Kidney glomerular epithelial cell (primary cell): ENCODE measurements at places on chromosomes 5 and 9.

DNA sequence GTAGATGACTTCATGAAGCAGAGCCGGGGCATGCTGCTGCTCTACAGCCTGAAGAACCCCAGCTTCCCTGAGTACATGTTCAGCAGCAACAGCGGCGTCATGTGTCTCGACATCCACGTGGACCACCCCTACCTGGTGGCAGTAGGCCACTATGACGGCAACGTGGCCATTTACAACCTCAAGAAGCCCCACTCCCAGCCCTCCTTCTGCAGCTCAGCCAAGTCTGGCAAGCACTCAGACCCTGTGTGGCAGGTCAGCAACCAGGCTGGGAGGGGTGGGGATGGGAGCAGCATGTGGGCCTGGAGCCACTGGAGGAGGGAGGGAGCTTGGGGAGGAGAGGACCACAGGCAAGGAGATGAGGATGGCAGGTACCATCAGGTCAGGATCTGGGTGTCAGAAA is 16.2 kb downstream of the ENHO start:
- no peak for DNase-seq

DNA sequence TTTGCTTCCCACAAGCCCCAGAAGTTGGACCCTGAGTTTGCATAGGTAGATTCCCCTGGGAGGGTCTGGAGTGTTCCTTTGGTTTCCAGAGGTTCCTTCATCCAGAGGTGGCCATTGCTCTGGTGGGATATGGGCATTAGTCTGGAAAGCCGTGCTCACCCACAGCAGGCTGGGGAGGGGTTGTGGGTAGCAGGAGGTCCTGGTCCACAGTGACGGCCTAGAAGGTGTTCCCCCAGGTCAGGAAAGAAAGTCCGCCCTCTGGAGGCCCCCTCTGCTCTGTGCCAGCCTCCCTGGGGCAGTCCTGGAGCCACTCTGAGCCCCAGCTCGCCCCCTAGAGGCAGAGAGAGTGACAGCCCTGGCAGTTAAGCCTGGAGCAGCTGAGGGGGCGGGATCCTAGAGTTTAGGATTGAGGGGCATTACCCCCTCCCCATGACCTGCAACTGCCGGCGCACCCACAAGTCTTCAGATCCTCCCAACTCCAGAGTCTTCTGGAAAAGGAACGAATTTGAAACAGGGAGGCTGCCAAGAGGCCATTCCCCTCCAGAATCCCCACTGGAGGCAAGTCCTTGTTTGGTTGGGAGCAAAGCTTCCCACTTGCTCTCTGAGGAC is 36.8 kb downstream of the NDST1 start:
- peak; percentile 43 for DNase-seq

DNA sequence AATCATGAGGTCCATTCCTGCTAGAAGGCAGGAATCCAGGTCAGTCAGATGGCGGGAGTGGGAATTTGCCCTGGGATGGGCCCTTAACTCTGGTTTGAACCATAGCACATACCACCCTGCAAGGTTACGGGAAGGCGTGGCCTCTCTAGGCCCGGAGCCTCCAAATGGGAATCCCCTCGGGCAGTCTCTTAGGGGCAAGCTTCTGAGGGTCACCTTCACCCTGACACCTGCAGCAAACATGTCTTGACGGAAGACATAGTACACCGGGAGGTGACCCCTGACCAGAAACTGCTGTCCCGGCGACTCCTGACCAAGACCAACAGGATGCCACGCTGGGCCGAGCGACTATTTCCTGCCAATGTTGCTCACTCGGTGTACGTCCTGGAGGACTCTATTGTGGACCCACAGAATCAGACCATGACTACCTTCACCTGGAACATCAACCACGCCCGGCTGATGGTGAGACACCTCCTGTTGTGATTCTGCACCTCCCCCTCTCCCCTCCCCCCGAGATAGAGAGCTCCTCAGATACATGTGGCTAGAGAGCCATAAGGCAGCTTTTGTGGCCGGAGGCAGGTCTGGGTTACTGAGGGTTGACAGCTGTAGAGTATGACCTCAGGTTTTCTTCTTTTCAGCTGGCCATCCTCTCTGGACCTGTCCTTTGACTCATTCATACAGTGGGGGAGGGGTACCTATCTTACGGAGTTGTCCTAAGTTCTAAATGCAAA is 957 bp downstream of the PRELID1 start:
- DNase-seq, result no peak

DNA sequence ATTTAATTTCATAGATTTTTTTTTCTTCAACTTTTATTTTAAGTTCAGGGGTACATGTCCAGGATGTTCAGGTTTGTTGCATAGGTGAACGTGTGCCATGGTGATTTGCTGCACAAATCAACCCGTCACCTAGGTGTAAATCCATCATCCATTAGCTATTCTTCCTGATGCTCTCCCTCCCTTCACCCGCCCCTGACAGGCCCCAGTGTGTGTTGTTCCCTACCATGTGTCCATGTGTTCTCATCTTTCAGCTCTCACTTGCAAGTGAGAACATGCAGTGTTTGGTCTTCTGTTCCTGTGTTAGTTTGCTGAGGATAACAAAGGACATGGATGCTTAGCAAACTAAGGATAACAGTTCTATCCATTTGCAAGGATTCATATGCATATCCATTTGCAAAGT is 209.1 kb upstream of the ADCY2 start:
- no peak for DNase-seq

DNA sequence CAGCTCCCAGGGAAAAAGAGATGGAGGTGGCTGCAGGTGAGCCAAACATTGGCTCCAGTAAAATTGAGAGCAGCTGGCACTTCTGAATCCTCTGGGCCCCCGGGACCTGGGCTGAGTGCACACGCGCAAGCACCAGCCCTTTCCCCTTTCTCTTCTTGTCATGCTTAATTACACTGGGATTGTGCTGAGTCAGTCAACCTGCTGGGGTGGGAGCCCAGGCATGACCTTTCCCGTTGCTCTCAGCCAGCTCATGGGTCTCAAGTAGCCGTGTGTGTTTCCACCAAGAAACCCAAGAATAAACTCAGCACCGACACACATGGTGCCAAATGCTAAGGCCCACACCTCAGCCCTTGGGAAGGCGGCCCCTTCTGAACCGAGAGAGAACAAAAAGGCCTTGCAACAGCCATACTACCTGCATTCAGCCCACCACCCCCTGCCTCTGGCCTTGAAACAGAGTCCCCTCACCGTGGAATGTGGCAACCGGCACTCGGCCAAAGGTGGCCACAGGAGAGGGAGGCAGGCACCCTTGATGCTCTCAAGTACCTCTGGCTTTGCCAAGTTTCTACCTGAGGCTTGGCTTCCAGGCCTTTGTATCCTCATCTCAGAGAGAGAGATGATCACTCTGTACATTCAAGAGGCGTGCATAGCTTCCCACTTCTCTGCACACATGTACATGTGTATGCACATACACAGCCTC is 28.1 kb downstream of the SLIT3 start:
- peak; percentile 57 for DNase-seq

- no peak for DNase-seq
Measured at GRCh38 chr5:16737620-16738364, 121.0 kb upstream of the RETREG1 start.

- DNase-seq, result no peak
Measured at GRCh38 chr9:135256581-135257354, 169.3 kb downstream of the OLFM1 start.

GRCh38 chr5:136012041-136012804 is 16.6 kb upstream of the TGFBI start:
- peak; percentile 40 for DNase-seq
